Activated gamma-delta T cell treated with Interleukin-2 at 50 U/mL for 16 hours (primary cell): ENCODE measurements at places on chromosomes 13 and 19.

DNA sequence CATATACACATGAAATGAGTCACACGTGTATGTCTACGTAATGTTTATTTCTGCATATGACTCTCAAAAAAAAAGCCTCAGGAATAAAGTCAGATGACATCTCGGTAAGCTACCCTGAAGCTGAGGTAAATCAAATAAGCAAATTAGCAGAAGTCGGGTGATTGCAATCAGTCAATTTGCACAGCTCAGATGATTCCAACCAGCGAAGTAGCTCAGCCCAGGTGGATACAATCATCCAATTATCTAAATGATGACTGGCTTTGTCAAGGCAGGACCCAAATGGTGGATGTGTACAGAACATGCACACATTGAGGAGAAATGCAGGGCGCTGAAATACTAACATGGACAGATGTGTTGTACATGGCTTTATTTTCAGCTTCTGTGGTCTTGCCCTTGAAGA, 148.5 kb downstream of the ZNF486 start:
- no peak for DNase-seq

GRCh38 chr19:14073925-14074838, 1.6 kb downstream of the MISP3 start:
- peak; percentile 20 for DNase-seq

GRCh38 chr19:33000510-33000909, 28.5 kb downstream of the FAAP24 start:
- DNase-seq: peak; percentile 22

- no peak for DNase-seq
These were observed 122.7 kb downstream of the CYSLTR2 start for GRCh38 chr13:48776401-48776800.

DNA sequence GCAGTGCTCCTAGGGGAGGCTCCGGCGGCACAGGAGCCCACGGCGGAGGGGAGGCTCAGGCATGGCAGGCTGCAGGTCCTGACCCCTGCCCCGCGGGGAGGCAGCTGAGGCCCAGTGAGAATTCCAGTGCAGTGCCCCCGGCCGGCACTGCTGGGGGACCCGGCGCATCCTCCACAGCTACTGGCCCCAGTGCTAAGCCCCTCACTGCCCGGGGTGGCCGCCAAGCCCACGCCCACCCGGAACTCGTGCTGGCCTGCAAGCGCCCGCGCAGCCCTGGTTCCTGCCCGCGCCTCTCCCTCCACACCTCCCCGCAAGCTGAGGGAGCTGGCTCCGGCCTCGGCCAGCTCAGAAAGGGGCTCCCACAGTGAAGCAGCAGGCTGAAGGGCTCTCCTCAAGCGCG, 62.2 kb downstream of the SPRY2 start:
- DNase-seq: no peak

DNA sequence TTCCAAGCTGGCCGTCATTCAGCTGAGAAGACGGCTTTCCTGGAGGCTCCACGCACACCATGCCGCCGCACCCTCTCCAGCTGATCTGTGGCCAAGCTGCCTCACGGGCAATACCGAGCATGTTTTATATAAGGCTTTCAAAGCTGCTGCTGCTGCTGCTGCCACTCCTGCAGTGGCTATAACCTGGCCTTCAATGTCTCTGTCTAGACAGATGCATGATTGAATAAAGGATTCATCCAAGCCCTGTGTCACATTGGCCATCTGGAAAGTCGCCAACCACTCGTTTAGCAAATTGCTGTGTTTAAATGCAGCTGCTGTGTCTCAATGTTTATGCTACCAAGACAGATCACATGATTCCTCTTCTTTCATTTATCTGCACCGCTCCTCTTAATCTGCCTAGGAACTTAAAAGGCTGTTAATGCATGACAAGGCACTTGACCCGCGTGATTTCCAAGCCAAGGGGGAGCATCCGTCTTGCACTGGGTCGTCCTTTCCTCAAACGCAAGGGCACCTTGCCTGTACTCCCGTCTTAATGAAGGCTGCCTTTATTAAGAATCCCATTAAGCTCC, 114.3 kb downstream of the TEX26 start:
- no peak for DNase-seq

GRCh38 chr19:29395111-29395733, 130.6 kb upstream of the VSTM2B start:
- DNase-seq: no peak

DNA sequence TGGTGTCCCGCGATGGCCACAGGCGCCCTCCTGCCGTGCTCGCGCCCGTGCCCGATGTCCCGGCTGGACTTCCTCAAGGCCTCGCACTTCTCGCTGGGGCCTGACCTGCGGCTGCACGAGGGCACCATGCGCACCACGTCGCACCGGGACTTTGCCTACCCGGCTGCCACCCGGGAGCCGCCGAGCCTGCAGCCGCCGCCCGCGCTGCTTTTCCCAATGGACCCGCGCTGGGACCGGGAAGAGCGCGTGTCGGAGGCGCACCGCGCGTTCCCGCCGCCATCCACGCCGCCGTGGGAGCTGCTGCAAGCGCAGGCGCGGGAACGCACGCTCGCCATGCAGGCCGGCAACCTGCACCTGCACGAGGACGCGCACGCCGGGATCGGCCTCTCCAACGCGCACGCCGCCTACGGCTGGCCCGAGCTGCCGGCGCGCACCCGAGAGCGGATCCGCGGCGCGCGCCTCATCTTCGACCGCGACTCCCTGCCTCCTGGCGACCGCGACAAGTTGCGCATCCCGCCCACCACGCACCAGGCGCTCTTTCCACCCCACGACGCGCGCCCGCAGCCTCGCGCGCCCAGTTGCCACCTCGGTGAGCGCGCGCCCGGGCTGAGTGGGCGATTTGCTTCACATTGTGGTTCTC, 12.1 kb upstream of the PEX11G start:
- DNase-seq: no peak

DNA sequence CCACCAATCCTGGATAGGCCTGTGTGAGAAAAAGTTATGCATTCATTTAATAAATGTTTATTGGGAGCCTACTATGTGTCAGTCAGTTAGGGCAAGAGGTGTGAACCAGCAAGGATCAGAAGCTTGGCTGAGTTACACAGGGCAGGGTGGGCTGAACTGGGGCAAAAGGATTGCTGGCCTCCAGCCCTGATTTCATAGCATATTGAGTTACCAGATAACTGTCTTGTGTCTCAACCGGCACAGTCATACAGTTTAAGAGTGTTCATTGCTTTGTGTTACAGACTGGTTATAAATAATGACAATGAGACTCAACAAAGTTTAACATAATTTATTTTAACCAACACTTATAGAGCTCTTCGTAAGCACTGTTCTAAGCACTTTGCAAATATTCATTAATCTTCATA, 253.8 kb downstream of the DLEU7 start:
- no peak for DNase-seq

GRCh38 chr13:69199664-69200063, 908.0 kb upstream of the ATXN8OS start:
- DNase-seq: no peak

GRCh38 chr13:80251403-80251802, 89.5 kb downstream of the SPRY2 start:
- no peak for DNase-seq

- DNase-seq: no peak
These were observed 86.1 kb downstream of the EDNRB start for GRCh38 chr13:77832339-77833100.

DNA sequence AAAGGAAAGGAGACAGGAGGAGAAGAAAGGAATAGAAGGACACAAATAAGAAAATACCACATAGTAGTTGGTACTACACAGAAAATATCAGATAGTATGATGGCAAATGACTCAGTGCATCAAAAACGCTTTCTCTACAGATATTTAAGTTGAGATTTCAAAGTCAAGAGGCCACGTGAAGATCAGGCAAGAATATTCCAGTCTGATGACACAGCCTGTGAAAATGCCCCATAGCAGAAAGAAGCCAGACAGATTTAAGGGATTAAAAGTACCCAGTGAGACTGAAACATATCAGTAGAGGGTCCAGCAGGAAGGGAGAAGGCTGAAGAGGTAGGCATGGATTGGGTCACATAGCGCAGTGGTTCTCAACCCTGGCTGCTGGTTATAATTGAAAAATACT, 113.7 kb downstream of the VWA8 start:
- DNase-seq: no peak

- DNase-seq: no peak
These were observed 465.1 kb upstream of the PCDH20 start for GRCh38 chr13:61880578-61881283.

DNA sequence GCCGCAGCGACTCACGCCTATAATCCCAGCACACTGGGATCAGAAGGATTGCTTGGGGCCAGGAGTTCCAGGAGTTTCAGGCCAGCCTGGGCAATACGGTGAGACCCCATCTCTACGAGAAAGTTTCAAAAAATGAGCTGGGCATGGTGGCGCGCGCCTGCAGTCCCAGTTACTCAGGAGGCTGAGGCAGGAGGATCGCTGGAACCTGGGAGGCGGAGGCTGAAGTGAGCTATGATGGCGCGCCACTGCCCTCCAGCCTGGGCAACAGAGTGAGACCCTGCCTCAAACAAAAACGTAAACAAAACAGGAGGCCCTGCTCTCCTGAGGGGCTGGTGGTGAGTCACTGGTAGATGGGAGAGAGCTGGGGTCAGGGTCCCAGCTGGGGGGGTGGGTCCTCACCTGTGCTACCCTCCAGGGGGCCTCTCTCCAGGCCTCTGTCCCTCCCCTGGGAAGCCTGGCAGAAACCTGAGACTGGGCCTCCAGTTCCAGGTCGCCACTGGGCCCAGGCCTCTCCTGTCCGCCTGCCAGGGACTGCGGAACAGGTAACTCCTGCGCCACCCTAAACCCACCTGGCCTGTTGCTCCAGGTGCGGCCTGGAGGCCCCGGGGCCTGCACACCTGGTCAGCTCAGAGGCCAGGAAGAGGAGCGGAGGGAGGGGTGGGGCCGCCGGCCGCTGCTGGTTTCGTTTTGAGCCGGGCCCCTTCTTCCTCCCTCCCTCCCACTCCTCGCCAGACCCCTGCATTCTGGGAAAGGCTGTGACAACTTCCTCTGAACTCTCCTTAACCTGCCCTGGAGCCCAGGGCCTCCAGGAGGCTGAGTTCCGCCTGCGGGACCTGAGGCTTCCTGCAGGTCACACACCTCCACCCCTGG, 17.2 kb upstream of the ZBTB7A start:
- peak; percentile 45 for DNase-seq

GRCh38 chr13:27978301-27978968, 9.3 kb upstream of the CDX2 start:
- no peak for DNase-seq

GRCh38 chr13:109904218-109904617, 117.8 kb upstream of the IRS2 start:
- no peak for DNase-seq

DNA sequence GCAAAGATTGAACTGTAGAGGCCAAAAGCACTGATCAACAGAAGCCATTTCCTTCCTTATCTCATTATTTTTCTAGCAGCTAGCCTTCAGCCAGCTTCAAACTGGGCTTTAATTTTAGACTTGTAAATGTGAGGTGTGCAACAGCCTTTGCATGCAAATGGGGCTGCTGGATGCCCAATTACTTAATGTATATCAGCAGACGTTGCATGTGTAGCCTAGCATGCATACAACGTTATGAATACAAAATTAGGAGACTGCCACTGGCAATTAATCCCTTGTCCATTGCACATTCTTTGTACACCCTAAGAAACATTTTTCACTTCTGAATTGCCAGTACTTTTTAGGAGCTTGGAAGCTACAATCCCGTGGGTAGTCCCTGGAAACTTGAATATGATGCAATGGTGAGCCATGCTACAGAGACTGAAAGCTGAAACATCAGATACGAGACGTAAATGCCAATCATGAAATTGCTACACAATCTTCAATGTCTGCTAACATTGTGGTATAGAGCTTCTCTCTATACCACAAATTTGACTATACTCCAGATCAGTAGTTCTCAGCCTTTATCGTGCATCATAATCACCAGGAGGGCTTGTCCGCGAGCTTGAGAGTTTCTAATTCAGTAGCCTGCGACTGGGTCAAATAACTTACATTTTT, 20.2 kb downstream of the EPSTI1 start:
- no peak for DNase-seq

DNA sequence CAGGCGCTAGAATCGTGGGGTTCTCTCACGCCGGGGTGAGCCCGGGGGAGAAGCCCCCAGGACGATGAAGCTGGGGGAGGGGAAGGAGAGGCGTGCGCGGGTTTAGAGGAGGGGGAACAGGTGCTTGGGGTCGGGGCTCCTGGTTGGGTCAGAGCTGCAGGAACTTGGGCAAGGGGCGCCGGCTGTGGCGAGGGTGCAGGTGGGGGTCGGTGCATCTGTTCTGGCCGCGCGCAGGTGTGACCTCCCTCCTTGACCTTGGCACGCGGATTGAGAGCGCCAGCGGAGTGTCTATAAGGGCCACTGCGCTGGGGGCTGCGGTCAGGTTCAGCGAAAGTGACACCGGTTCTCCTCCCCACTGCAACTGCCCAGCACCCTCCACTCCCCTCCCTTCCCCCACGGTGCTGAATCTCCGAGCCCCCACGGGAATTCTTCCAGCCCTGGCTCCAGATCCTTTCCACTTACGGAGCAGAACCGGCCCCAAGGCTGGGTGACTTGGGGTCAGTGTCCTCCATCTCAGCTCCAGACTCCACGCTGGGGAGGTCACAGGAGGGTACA, 618 bp downstream of the TMEM38A start:
- no peak for DNase-seq

DNA sequence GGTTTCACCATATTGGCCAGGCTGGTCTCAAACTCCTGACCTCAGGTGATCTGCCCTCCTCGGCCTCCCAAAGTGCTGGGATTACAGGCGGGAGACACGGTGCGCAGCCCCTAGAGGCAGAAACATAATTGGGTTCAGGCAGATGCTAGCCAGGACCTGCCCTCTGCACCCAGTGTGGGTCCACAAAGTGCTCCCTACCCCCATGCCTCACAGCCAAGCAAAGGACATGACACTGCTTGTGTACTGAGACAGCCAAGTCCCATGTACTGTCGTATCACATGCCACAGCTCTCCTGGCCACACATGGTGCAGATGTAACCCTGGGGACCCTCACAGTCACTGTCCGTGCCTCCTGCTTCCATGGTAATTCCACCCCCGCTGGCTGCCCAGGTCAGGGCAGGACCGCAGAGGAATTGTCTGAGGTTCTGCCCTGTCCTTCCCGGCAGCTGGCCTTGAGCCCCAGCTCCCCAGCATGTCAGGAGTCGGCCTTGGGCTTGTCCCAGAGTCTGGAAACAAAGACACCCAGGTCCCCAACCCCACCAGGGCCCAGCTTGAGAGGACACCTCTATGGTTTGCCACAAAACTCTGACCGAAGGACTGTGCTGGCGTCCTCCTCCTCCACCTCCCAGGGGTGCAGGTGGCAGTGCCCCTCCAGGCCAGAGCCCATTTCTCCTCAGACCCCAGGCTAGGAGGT, 7.6 kb downstream of the PRR36 start:
- no peak for DNase-seq

DNA sequence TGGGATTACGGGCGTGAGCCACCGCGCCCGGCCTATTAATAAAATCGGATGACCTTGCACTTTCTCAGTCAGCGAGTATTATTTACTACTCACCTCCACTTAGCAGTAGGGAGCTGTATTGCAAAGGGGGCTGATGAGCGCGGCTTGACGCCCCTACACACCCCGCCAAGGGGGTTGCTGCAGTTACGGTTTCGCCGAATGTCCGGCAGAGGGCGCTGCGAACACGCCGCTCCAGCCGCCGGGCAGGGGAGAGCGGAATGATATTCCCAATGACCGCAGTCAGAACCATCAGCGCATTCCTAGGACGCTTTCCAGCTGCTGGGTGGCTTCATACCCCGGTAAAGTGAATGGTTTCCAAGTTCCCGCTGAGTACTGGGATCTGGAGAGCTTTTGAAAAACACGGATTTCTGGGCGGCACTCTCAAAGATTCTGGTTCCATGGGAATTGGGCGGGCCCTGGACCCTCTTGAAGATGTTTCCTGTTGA, 30.0 kb upstream of the TPT1 start:
- DNase-seq: peak; percentile 51

GRCh38 chr13:73704587-73704986, 429.6 kb downstream of the KLF12 start:
- no peak for DNase-seq

GRCh38 chr19:38072776-38073750, 151.0 kb downstream of the DPF1 start:
- no peak for DNase-seq
